ENCODE measurements at places on chromosomes 2 and 18.

DNA sequence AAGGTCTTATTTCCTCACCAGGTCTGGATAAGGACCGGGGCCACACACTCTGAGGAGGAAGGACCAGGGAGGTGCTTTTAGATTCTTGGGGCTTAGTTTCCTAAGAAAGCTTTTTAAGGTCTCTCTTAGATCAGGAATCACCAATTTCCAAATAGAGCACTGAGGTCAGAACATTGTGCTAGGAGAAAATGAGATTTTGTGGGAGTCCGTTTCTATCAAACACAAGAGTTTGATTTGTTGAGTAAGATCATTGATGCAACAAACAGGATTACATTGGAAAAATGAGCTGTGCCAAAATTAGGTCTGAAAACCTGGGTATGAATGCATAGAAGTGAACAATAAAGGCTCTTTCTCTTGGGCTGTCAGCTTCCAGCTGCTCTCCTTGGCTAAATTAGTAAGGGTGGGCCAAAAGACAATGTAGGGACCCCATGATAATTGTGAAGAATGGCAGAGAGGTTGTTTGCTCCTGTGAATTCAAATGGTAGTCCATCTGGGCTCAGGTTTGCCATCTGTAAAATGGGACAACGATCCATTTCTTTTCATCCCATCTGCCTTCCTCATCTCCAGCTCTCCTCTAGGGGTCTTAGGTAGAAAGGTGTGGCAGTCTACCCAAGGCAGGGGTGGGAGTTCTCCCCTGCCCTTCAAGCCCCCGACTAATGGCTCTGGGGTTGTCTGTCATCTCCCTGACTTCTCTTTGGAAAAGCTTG is 20.0 kb downstream of the IGFBP2 start:
- DNase-seq = no peak

DNA sequence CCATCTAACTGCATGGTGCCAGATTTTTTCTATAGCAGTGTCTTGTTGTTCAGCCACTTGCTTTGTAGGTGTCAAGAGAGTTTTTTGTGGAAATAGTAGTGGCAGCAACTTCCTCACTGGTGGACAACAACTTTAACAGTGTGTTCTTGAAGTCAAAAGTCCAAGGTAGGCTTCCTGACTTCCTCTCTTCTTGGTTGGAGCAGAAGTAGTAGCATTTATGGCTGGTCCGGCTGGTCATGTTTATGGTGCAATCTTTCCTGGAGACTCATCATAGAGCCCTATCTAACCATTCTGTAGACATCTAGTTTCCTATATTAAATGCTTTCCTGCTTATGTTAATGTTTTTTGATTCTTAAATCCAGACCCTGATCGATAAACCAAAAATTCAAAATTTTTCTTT is 11.7 kb downstream of the GPR75 start:
- DNase-seq = no peak

DNA sequence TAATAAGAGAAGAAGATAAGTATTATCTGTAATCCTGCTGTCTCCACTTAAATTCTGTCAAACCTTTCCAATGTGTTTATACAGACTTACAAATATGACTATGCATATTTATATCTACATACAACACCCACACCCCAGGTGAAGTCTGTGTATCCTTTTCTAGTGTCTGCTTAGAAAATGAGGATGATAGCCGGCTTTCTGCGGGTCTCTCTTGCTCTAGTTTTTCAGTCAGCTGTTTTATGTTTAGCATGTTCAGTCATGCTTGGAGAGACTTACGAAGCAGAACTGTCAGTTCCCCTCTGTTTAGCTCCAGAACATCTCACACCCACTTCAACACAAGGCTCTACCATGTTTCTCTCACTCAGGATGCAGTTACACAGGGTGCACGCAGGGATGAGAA is 137.3 kb upstream of the NFATC1 start:
- DNase-seq = no peak

GRCh38 chr2:21008790-21009661 is 34.8 kb downstream of the APOB start:
- DNase-seq = no peak

DNA sequence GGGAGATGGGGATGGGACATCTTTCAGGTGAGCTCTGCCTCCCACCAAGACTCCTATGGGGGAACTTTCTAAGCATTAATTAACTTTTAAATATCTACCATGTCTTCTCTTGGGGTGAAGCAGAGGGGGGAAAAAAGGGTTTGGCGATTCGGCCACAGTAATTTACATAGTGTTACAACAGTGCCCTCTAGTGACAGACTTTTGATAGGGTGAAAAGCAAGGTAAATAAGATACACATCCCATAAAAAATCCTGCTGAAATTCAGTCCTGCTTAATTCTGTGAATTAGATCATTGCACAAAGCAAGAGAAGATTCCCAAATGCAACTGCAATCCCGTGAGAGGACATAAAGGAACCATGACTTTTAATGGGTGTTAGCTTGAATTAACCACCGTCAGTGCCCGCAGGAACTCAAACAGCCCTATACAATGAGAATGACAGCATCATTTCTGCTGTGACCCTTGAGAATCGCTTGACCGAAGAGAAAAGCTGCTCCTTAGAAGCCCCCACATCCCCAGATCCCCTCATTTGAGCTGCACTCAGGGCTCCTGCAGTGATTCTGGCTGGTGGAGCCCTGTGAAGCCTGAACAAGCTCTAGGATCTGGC is 32.8 kb downstream of the FAM124B start:
- DNase-seq = no peak

- DNase-seq = no peak
Measured at GRCh38 chr2:112255875-112256274, 1.0 kb upstream of the ZC3H8 start.

GRCh38 chr2:8204711-8205110 is 477.1 kb upstream of the ID2 start:
- DNase-seq = no peak

GRCh38 chr2:45793305-45793962 is 142.0 kb downstream of the PRKCE start:
- DNase-seq = no peak

DNA sequence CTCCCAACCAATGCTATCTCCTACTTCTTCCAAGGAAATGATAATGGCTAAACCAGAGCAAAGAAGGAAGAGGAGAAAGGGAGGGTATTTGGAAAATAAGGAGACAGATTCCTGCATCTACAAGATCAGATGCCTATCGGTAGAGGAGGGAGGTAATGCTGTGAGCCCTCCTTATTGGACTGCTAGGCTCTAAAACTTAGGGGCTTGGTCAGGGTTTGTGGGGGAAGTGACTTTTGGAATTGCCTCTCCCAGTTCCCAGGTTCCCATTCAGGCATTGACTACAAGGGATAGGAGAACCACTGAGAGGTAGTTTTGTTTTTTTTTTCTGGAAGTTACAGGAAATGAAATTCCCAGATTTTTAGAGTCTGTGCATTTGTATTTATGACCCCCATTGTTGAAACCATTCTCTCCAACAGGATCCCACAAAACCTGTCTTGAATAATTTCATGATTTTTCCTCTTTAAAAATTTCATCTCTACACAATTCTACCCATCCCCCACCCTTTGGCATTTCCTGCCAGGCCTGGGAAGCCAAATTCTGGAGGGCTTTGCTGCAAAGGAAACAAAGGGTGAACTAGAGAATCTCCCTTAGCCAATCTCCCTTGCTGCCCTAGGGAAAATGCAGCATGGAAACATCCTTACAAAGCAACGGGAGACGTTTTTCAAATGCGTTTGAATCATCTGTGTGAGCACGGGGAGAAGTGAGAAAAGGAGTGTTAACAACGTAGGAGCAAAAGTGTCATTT is 282.1 kb upstream of the EPAS1 start:
- DNase-seq = no peak
